ENCODE measurements at places on chromosomes 16 and 17.

DNA sequence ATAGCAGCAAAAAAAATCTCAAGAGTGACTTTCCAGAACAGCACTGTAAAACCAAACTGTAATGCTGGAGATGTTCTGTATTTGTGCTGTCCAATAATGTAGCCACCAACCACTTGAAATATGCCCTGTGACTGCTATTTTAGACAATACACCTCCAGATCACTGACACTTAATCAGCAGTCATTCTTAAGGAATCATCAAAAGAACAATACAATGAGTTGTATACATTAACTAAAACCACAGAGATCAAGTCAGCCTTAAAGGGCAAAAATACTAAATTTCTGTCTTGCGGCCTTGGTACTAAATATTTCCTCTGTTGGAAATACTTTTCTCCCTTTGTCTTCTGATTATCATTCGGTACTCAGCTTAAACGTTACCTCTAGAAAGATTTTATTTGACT, 33.6 kb upstream of the ANKFY1 start:
- no peak for DNase-seq

DNA sequence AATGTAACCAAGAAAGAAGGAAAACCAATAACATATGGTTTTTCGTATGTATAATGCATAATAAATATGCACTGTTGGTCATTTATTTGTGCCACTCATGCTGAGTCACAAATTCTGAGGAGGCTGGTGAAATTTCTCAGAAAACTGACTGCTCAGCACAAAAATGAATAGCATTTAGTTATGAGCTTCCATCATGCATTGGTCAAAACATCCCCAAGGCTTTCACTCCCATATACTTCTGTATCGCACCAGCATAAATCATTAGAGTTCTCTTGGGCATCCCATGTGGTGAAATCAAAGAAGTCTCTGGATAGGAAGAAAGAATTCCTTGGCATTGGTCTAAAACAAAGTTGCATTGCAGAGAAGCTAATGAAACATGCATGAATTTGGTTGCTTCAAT, 785.6 kb upstream of the CDH8 start:
- no peak for DNase-seq

- no peak for DNase-seq
Measured at GRCh38 chr16:72422308-72422897, 250.4 kb upstream of the PMFBP1 start.

DNA sequence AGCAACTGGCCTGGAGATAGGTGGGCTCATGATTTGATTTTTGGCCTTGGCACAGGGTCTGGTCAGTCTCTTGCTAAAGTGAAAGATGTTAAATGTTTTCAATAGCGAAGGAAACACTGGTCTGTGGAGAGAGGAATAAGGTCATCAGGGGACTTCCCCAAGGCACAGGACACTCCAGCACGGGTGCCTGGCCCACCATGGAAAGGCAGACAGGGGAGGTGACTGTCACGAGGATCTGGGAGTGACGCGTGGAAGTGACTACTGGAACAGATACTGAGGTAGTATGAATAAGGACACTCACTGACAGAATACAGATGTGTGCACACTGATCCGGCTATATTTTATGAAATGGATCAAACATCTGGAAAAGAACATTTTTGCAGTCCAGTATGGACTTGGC, 16.7 kb upstream of the ICAM2 start:
- DNase-seq = no peak

Measured in effector memory CD8-positive, alpha-beta T cell (primary cell).